ENCODE measurements at places on chromosomes 6 and 20. TPM values are rescaled to one million over a fixed set of nuclear protein-coding genes. Genes with fewer than 3 reads are reported as not detected.

- H3K27me3 ChIP-seq: no peaks in the 10 kb centered on the region
- no peak for DNase-seq
- no peaks in the 10 kb centered on the region for H3K36me3 ChIP-seq
- H3K4me3 ChIP-seq: no peak overlapping the region
- H3K27ac ChIP-seq: no peak overlapping the region
- H3K4me1 ChIP-seq: peaks cover 11% of the 10 kb centered on the region
These were observed 28.1 kb downstream of the SLC22A23 start for GRCh38 chr6:3428700-3429099.

GRCh38 chr20:50333812-50334211 is 143.2 kb downstream of the CEBPB start:
- no peak for DNase-seq
- H3K36me3 ChIP-seq: no peaks in the 10 kb centered on the region
- H3K4me3 ChIP-seq: no peak overlapping the region

DNA sequence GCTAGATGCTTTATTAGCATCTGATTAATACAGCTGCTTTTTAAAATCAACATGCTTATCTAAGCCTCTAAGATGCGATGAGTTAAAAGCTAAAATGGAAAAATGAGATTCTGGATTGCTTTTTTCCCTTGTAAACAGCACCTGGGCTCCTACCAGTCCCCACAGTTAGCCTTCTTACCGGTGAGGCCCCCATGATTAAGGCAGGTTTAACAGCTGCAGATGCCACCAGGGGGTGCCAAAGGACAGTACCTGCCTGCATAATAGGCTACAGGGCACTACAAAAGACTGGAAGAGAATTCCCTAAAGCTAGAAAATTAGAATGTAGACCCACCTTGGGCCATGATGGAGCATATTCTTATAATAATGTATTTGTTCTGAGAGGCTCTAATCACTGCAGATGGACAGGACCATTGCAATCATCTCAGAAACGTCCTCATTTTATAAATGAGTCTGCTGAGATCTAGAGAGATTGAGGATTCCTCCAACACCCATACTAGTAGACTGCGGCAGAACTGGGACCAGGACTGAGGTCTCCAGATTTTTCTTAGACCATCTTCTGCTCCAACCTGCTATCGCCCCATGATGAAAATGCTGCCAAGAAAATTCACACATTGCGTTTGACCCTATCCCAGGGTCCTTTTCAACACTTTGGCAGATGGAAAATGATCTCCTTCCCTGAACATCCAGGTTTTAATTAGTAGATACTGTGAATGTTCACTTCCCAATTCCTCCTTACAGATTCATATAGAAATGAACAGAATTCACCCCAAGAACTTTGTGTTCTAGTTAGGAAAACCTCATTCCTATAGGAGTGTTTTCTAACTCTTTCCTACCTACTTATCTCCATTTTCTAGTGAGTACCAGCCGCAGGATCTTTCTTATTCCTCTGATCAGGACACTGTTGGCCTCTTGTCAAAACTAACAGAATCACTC is 148.8 kb downstream of the RPS12 start:
- DNase-seq: peak; percentile 60
- no peak overlapping the region for H3K27ac ChIP-seq
- no peaks in the 10 kb centered on the region for H3K36me3 ChIP-seq
- H3K4me1 ChIP-seq: peaks cover 22% of the 10 kb centered on the region

DNA sequence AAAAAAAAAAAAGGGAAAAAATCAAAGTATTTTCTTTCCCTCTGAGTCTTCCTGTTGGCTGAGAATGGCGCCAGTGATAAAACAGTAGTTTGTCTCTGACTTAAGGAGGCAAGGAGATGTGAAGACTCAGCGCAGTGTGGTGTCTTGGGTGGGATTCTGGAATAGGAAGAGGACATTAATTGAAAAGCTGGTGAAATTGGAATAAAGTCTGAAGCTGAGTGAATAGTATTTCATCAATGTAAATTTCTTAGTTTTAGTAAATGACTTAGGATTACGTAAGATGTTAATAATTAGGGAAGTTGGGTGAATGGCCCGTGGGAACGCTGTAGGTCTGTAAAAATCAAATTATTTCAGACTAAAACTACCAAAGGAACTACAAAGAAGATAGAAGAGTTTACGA is 122.8 kb upstream of the ZNF217 start:
- no peaks in the 10 kb centered on the region for H3K36me3 ChIP-seq
- no peak overlapping the region for H3K27ac ChIP-seq
- no peaks in the 10 kb centered on the region for H3K4me1 ChIP-seq
- H3K4me3 ChIP-seq: no peak overlapping the region
- no peak for DNase-seq
- H3K27me3 ChIP-seq: no peaks in the 10 kb centered on the region

DNA sequence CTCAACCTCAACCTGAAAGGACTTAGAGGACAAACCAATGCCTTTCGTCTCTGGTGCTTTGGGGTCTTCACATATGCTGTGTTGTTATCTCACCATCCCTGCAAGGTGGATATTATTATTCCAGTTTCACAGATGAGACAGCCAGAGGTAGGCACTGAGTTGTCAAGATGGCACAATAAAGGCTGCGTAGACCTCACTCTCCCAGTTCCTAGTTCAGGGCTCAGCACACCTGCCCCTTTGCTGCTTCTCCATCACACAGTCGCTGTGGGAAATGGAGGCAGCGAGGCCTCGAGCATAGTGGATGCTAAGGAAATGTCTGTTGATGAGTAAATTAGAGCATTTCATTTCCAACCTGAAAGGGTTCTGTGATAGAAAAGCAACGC is 22.0 kb downstream of the FOXP4 start:
- no peaks in the 10 kb centered on the region for H3K27me3 ChIP-seq
- H3K4me1 ChIP-seq: peaks cover 39% of the 10 kb centered on the region
- peaks cover 13% of the 10 kb centered on the region for H3K36me3 ChIP-seq
- peak overlapping the region; percentile 76 for H3K27ac ChIP-seq

DNA sequence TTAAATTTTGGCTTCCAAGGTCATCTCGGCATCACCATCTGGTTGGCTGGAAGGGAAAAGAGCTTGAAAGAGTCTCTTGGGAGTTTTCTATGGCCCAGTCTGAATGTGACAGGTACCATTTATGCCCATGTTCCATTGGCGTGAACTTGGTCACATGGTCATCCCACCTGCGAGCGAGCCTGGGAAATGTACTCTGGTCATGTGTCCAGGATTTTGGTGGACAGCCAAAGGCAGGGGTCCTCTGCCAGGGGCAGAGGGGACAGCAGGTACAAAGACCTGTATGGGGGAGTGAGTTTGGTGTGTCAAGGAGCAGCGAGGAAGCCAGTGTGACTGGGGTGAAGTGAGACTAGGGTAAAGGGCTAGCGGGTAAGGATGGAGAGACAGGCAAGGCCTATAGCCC is 112.6 kb downstream of the CDC5L start:
- H3K4me1 ChIP-seq: no peaks in the 10 kb centered on the region
- no peak overlapping the region for H3K4me3 ChIP-seq
- H3K27me3 ChIP-seq: peaks cover 16% of the 10 kb centered on the region
- no peaks in the 10 kb centered on the region for H3K36me3 ChIP-seq

DNA sequence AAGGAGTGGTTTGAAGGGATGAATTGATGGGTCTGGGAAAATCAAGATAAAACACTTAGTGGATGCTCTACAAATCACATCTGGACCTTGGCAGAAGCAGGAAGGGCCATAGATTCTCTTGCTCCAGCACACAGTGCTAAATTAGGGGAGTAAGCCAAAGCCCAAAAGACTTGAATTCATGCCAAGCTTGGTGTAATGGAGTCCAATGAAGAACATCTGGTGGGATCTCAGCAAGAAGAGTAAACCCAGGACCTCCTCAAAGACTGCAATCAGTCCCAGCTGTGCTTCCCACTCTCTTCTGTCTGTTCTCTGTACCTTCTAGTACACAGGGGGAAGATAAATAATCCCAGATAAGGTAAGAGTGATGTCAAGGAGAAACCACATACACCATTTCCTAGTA is 683.4 kb downstream of the RNF144B start:
- H3K4me1 ChIP-seq: no peaks in the 10 kb centered on the region
- no peak for DNase-seq
- H3K4me3 ChIP-seq: no peak overlapping the region
- no peaks in the 10 kb centered on the region for H3K27me3 ChIP-seq
- H3K36me3 ChIP-seq: no peaks in the 10 kb centered on the region
- no peak overlapping the region for H3K27ac ChIP-seq

- peaks cover 27% of the 10 kb centered on the region for H3K4me1 ChIP-seq
- H3K27me3 ChIP-seq: peaks cover 19% of the 10 kb centered on the region
- H3K36me3 ChIP-seq: no peaks in the 10 kb centered on the region
- H3K27ac ChIP-seq: no peak overlapping the region
These were observed 185.0 kb upstream of the PDE10A start for GRCh38 chr6:165848086-165848426.

DNA sequence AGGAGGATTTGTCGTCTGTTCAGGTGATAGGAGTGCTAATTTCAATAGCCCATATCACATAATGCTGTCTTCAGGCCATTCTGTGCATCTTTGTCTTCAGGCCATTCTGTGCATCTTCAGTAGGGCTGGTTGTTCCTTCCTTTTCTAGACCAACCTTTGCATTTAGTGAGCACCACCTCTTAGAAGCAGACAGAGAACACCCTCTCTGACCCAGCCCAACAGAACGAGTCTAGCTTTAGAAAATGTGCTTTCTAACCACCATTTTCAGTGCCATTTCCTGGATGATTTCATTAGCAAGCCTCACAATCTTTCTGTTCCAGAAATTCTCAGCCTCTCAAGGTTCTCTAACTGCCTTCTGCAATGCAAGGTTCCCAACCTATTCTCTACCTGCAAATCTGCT is 215.3 kb upstream of the KCNQ5 start:
- DNase-seq: no peak
- H3K4me1 ChIP-seq: no peaks in the 10 kb centered on the region
- no peak overlapping the region for H3K27ac ChIP-seq

DNA sequence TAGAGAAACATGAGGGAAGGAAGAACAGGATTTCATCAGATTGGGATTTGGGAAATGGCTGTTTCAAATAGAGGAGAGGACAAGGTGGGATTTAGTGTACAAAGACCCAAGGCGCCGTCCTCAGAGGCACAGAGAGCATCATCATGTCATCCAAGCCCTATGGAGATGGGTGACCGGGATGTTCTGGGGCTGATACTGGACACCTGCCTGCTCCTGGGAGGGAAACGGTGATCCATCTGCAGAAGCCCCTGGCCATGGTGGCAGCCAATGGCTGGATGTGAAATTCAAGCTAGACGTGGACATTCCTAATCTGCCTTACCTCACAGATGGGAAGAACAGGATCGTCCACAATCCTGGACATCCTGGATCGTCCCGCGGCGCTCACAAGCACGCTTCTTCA is 12.7 kb downstream of the NKX2-2 start:
- H3K27ac ChIP-seq: no peak overlapping the region
- H3K36me3 ChIP-seq: no peaks in the 10 kb centered on the region
- peaks cover 13% of the 10 kb centered on the region for H3K4me1 ChIP-seq
- peaks cover 100% of the 10 kb centered on the region for H3K27me3 ChIP-seq
- DNase-seq: no peak
- no peak overlapping the region for H3K4me3 ChIP-seq

DNA sequence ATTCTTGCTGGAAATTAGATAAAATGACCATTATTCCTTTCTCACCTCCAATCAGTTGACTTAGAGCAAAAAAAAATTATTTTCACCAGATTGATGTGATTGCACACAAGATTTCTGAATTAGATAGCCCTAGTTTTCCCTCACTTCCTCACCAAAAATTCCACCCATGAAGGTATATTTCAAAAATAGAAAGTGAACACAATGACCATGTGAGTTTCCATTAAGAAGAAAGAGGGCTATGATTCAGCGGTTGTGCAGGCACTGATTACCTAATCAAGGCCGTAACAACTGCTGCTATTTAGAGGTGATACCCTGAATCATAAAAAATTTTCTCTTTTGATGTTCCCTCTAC is 19.5 kb upstream of the RALGAPA2 start:
- peaks cover 34% of the 10 kb centered on the region for H3K4me1 ChIP-seq
- no peaks in the 10 kb centered on the region for H3K36me3 ChIP-seq
- H3K27me3 ChIP-seq: no peaks in the 10 kb centered on the region

- H3K27ac ChIP-seq: no peak overlapping the region
- no peaks in the 10 kb centered on the region for H3K36me3 ChIP-seq
- peaks cover 30% of the 10 kb centered on the region for H3K4me1 ChIP-seq
- no peak for DNase-seq
These were observed 1.6 kb downstream of the FBXO5 start for GRCh38 chr6:152981219-152981618.

DNA sequence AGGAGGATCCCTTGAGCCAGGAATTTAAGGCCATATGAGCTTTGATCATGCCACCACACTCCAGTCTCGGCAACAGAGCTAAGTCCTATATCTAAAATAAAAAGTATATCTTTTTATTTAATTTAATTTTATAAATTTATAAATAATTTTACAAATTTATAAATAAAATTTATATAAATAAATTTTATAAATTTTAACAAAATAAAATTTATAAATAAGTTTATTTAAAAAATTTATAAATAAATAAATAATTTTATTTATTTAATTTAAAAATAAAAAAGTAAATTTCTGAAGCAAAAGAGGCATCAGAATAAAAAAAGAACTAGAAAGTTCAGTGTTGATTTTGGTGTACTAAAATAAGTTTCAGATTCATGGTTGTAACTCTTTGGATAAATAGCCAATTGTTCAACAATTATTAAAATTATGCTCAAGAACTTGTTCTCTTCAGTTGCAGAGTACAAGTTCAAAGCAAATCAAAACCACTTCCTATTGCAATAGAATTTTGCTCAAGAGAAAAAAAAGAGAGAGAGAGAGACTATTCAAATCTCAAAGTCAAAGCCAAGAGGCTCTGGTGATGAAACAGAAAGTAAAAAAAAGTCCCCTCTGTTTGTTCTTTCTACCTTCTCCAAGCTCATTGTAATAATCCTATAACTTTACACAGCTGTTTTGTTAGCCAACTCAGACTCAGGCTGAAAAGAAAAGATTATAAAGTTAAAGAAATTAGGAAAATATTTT is 547.5 kb upstream of the ADGRB3 start:
- H3K27ac ChIP-seq: peak overlapping the region; percentile 8
- H3K4me3 ChIP-seq: no peak overlapping the region
- no peaks in the 10 kb centered on the region for H3K4me1 ChIP-seq
- H3K27me3 ChIP-seq: no peaks in the 10 kb centered on the region
- DNase-seq: no peak

Gene CRIP3
- total RNA-seq: 42.3 TPM

Gene BPIFB4
- not detected for total RNA-seq

Gene CD93
- total RNA-seq: 35.7 TPM

Gene KCNK17
- 0.52 TPM for total RNA-seq

Gene TMEM74B
- total RNA-seq: 4.2 TPM

Gene RAB22A
- total RNA-seq: 6.6 TPM

Gene BFSP1
- 0.66 TPM for total RNA-seq
